NK-92 treated with Interleukin-12 subunit alpha and Interleukin-12 subunit beta, amount 100 ng/mL, for 24 hours (cell line): ENCODE measurements at places on chromosomes 4 and X.

GRCh38 chrX:133897593-133898163, 87.7 kb downstream of the GPC3 start:
- DNase-seq: no peak

DNA sequence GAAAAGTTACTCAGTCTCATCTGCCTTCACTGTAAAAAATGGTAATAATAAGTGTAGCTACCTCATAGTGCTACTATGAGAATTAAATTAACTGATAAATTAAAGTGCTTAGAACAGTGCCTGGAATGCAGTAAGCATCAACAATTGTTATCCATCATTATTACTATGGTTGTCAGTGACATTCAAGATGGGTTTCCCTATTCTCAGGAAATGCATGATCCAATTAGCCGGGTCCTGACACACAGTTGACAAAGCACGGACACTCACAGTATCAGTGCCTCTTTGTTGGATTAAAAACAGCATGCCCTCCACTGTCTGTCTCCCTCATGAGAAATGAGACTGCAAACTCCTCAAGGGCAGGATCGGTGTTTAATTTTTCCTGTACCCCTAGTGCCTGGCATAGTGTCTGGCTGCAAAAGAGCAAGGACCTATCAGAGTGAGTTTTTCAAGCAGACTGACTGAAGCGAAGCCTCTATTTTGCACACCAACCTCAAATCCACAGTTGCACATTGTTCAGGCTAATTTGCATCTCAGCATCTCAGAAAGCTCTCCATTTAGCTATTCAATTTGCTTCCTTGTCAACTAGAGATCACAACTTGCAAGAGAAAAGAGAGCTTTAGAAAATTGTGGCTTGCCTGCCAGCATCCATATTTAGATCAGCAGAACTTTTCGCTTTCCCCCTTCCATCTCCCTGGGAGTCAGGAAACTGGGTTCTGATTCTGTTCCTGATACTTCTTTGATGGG, 122.9 kb downstream of the LDB2 start:
- DNase-seq: no peak

DNA sequence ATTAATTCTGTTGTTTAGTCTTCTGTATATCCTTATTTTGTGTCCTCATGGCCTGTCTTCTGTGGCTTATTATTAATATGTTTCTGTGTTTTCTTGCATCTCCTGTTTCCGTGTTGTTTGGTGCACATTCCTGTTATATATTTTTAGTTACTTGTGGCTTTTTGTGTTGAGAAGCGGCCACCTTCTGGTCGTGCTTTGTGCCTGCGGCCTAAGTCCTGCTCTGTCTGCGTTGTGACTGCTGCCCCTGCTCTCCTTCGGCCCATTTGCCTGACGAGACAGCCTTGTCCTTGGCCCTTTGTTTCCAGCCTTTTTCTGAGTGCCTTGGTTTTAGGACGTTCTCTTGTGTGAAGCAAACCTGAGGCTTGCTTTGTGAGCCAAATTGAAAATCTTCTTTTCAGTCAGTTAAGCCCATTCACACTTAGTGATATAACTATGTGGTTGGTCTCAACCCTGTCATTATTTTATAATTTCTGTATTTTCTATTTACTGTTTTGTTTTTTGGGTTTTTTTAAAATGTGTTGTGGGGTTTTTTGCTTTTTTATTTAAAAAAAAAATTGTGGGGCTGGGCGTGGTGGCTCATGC, 43.8 kb downstream of the TNIP2 start:
- DNase-seq: no peak

DNA sequence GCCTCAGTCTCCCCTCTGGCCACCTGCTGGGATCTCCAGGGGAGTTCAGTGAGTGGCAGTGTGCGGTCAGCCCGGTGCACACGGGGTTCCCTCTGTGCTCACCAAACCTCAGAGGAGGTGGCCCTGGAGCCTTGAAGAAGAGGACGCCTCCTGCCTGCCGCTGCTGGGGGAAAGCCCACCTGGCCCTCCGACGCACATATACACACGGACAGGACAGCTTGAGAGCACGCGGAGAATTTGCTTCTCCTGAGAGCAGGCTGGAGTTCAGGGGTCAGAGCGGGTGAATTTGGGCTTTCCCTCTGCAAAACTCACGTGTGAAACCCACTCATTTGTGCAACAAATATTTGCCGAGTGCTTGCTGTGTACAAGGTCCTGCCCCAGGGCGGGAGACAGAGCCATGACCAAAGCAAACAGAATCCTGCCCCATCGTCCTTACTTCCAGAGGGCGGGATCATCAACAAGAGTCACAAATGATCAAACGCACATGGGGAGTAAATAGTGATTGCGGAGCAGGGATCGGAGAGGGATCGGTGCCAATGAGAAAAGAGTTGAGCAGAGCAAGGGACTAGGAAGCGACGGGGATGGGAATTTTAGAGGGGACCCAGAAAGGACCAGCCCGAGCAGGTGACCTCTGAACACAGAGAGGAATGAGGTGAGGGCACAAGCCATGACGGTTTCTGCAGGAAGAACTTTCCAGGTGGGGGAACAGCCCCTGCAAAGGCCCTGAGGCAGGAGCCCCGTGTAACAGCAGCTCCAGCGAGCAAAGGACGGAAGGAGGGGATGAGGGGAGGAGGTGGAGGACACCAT, 17.6 kb downstream of the BLOC1S4 start:
- DNase-seq: no peak

DNA sequence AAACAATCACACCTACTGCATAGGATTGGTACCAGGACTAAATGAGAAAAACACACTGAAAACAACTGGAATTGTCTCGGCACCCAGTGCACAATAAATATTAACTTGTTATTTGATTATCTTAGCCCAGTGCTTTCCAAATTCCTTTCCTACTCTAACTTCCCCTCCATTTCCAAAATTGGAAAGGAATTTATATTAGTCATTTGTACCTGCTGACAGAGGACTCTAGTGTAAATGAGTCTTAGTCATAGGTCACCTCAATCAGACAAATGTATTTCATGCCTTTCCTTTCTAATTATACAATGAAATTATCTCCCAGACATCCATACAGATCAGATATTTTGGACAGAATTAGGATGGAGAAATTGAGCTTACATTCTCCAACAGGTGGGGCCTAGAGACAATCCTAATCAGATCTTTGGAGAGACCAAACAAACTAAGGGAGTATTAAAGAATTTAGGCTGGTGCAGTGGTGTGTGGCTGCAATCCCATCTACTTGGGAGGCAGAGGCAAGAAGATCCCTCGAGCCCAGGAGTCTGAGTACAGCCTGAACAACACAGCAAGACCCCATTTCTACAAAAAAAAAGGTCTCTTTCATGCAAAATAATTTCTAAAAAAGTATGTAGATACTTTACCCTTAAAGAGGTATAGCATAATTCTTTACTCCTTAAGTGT, 10.1 kb downstream of the SH3D19 start:
- DNase-seq: no peak

- no peak for DNase-seq
These were observed 10.1 kb upstream of the MPP1 start for GRCh38 chrX:154815274-154815818.

DNA sequence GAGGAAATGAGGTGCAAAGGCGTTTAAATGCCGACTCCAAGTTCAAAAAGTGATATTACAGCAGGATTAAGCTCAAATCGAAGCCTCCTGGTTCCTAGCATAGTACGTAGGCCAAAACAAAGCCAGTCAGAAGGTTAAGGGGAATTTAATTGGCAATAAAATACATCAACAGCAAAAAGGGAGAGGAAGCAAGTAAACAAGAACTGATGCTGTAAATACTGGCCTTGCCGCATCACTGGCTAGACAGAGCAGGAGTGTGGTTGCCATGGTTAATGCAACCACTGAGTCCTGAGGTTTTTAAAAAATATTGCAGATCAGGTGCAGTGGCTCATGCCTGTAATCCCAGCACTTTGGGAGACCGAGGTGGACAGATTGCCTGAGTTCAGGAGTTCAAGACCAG, 63.2 kb upstream of the FBXW7 start:
- DNase-seq: no peak

DNA sequence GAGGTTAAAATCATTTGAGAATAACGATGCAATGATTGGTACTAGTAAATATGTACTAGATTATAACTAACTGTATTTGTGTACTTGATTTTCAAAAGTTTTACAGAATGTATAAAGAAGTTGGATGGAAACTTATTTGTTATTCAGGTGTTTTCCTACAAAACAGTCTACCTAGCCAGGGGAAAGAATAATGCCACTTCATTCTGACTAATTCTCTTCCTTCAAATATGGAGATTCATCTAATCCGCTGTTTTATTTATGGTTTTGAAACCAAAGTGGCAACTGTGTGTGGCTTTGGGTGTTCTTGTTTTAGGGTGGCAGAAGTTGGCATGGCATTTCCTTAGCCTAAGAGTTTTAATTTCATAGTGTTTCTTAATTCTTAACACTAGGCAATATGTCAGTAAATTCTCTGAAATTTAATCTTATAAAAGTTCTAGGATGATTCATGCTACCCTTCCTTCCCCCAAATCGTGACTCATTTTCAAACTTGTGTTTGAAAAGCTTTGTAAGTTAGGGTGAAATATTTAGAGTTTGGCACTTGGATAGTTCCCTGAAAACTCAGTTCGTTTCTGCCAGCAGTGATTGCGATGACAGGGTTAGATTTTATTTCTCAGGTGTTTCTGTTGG, 62.6 kb downstream of the DCLK2 start:
- no peak for DNase-seq

GRCh38 chr4:120918788-120919187, 3.7 kb downstream of the PRDM5 start:
- DNase-seq: no peak

DNA sequence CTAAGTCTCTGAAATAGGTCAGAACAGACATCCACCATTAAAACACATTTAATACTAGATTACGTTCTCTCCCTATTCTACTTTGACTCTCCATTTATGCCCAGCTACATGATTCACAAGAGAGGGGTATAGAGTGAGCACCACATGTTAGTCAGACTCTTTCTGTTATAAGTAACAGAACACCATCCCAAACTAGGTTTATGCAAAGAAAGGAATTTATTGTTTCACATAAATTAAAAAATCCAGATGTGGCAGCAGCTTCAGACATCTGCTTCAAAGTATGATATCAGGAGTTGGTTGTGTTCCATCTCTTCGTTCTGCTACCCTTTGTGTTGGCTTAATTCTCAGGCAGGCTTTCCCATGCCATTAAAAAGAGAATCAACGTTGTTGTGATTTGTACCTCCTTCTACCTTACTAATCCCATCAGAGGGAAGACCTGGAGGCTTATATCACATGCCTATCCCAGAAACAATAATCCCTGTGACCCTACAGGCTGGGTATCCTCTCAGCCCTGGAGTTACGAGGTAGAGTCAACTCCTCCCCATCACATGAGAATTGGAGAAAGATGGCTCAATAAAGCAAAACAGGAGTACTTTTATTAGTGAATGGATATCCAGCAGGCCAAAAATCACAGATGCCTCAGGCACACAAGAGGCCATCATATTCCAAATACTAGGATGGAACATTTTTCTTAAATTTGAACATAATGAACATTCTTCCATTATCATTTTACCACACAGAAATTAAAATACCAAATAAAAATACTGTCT, 163.2 kb downstream of the SLC7A11 start:
- DNase-seq: no peak

DNA sequence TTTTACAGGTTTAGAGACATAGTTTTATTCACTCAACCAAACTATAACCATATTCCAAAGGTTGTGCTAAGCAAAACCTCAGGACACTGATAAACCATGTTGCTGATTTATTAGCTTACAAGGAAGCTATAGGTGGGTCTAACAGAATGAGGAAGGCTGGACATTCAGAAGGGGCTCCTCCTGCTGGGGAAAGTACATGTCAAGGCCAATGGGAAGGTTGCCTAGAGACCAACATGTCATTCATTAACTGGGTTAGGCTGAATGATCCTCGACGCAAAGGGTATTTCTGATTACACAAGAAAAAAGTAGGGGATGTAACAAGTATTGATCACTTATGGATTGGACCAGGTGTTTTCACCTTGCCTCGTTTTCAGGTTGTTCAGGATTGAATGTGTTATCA, 30.3 kb downstream of the SLC10A6 start:
- no peak for DNase-seq

DNA sequence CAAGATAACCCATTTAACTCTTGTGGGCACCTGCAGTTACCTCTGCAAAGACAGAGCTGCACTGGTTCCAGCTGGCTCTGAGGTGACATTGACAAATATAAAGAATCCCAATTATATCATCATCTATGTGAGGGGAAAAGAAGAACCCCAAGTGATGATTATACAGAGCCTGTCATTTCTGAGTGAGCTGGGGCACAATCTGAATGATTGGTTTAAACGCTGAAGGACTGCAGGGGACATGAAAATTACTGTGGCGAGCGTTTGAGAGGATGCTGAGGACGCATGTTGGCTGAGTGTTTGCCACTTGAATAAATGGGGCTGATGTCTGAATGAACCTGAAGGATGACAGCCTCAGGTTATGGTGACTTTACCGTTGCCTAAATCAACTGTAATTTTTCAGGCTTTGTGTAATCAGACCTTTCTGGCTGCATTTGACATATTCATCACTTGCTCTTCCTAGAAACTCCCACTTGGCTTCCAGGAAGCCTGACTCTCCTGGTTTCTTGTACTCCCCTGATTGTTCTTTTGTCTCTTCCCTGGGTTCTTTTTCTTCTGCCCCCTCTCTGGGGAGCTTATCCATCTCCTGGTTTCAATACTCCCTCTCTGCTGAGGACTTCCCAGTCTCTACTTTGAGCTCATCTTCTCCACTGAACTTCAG, 4.1 kb upstream of the HSD17B10 start:
- DNase-seq: no peak

DNA sequence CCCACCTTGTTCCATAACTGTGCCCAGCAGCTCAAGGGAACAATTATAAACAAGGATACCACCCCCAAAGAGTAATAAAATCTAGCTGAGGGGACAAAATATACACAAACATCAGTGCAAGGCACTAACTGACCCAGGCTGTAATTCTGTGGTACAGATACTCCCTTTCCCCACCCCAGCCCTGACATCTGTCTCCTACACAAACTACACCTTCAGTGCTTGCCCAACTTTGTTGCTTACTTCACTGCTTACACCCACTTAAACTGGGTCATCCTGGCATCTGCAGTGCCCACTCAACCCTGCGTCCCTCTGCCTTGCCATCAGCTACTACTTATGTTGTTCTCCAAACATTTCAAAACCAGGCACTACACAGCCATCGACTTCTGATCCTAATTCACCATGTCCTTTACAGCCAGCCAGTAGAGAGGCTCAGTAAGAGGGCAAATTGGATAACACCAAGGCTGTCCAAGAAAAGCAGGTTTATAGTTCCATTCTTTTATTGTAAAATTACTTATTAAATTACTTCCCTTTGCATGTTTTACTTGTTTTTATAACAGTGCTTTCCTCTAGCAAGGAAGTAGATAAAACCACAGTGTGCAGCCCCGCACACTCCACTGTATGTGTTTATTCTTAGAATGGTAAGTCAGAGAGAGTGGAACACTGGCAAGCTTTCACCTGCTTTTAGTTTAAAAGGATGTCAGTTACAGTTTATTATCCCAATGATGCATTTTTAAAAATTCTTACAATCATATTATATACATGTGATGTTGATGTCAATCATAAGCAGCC, 149.6 kb downstream of the INPP4B start:
- DNase-seq: no peak

GRCh38 chrX:19750028-19750782, 137.2 kb downstream of the SH3KBP1 start:
- no peak for DNase-seq
